ENCODE measurements at places on chromosomes 1 and 21. TPM values are rescaled to one million over a fixed set of nuclear protein-coding genes. Genes with fewer than 3 reads are reported as not detected.
A peak's percentile ranks its signal among the peaks of the same experiment; 100 is the strongest.

Gene GJB4
- not detected for polyA plus RNA-seq

Gene SLAMF8
- 24.2 TPM for polyA plus RNA-seq

Gene LY9
- 0.42 TPM for polyA plus RNA-seq

Gene SLC6A17
- polyA plus RNA-seq, result 1.4 TPM

Gene PROK1
- polyA plus RNA-seq, result 6.2 TPM

Gene MARK1
- 5.0 TPM for polyA plus RNA-seq

Gene BATF3
- 1.0 TPM for polyA plus RNA-seq

Gene CNST
- polyA plus RNA-seq, result 27.3 TPM

Gene GJC2
- polyA plus RNA-seq, result 2.1 TPM

- no peaks in the 10 kb centered on the region for H3K36me3 ChIP-seq
- H3K27ac ChIP-seq, result no peak overlapping the region
- no peak for DNase-seq
Observed at GRCh38 chr1:84985365-84985764, 11.5 kb downstream of the MCOLN2 start.

DNA sequence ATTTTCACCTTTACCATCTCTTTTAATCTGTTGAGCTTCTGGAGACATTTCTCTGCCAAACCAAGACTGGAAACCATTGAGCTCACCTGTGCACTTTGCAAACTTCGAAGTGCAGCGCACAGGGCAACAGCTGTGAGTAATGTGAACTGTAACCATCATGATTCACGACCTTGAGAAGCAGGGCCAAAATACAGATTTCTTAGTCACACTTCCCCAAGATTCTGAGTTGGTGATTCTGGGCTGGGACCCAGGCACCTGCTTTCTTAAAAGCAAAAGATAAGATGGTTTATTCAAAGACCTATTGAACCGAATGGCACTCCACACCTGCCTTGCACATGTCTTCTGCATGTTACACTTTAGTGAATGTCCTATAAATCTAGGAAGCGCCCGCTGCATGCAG lies 10.2 kb downstream of the AGTRAP start:
- H3K4me1 ChIP-seq, result peaks cover 16% of the 10 kb centered on the region
- no peaks in the 10 kb centered on the region for H3K27me3 ChIP-seq
- DNase-seq, result peak; percentile 69
- H3K4me3 ChIP-seq, result no peak overlapping the region
- H3K27ac ChIP-seq, result no peak overlapping the region

- no peaks in the 10 kb centered on the region for H3K27me3 ChIP-seq
- H3K36me3 ChIP-seq, result no peaks in the 10 kb centered on the region
- DNase-seq, result no peak
- H3K4me3 ChIP-seq, result no peak overlapping the region
- no peaks in the 10 kb centered on the region for H3K4me1 ChIP-seq
Observed at GRCh38 chr21:40706806-40707655, 139.9 kb downstream of the DSCAM start.

DNA sequence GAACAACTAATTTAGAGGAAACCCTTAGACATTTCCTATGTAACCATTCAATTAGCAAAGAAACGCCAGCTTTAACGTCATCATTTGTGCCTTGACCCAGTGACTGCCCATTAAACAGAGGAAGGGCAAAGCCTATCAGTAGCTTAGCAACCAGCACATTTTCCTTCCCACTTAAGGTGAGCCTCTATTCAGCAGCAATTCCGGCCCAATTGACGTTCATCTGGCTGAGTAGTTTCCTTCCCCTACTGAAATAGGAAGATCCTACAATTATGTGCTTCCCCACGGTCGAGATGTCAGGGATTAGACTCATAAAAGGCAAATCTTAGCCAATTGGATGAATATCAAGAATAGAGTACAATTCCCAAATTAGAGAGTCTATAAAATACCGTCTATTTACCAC lies 482.1 kb upstream of the ADAMTS5 start:
- DNase-seq, result peak; percentile 15
- H3K27me3 ChIP-seq, result no peaks in the 10 kb centered on the region
- no peaks in the 10 kb centered on the region for H3K36me3 ChIP-seq
- H3K4me3 ChIP-seq, result no peak overlapping the region
- H3K27ac ChIP-seq, result no peak overlapping the region

DNA sequence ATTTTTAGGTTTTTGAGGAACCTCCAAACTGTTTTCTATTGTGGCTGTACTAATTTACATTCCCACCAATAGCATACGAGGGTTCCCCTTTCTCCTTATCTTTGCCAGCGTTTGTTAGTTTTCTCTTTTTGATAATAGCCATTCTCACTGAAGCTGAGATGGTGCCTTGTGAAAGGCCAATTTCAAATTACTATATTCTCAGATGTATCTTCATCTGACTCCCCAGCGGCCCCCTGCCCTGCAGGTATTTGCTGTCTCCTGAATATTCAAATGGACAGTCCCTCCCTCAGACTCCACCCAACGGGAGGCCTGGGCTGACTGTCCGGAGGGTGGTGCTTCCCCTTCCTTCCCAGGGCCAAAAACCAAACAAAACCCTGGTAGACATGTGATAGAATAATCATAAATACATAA lies 33.5 kb upstream of the TARBP1 start:
- H3K27me3 ChIP-seq, result no peaks in the 10 kb centered on the region
- peaks cover 9% of the 10 kb centered on the region for H3K4me1 ChIP-seq
- H3K36me3 ChIP-seq, result no peaks in the 10 kb centered on the region
- no peak for DNase-seq
- no peak overlapping the region for H3K27ac ChIP-seq
- H3K4me3 ChIP-seq, result no peak overlapping the region

GRCh38 chr1:240797050-240797449 lies 185.1 kb upstream of the GREM2 start:
- no peaks in the 10 kb centered on the region for H3K27me3 ChIP-seq
- DNase-seq, result no peak
- H3K36me3 ChIP-seq, result no peaks in the 10 kb centered on the region

GRCh38 chr1:31170486-31170735 lies 69.3 kb downstream of the NKAIN1 start:
- no peaks in the 10 kb centered on the region for H3K4me1 ChIP-seq
- H3K4me3 ChIP-seq, result no peak overlapping the region
- no peaks in the 10 kb centered on the region for H3K27me3 ChIP-seq
- DNase-seq, result no peak

GRCh38 chr1:26072305-26072704 lies 4.9 kb upstream of the TRIM63 start:
- H3K27ac ChIP-seq, result no peak overlapping the region
- peaks cover 36% of the 10 kb centered on the region for H3K27me3 ChIP-seq
- H3K36me3 ChIP-seq, result no peaks in the 10 kb centered on the region
- no peak for DNase-seq

DNA sequence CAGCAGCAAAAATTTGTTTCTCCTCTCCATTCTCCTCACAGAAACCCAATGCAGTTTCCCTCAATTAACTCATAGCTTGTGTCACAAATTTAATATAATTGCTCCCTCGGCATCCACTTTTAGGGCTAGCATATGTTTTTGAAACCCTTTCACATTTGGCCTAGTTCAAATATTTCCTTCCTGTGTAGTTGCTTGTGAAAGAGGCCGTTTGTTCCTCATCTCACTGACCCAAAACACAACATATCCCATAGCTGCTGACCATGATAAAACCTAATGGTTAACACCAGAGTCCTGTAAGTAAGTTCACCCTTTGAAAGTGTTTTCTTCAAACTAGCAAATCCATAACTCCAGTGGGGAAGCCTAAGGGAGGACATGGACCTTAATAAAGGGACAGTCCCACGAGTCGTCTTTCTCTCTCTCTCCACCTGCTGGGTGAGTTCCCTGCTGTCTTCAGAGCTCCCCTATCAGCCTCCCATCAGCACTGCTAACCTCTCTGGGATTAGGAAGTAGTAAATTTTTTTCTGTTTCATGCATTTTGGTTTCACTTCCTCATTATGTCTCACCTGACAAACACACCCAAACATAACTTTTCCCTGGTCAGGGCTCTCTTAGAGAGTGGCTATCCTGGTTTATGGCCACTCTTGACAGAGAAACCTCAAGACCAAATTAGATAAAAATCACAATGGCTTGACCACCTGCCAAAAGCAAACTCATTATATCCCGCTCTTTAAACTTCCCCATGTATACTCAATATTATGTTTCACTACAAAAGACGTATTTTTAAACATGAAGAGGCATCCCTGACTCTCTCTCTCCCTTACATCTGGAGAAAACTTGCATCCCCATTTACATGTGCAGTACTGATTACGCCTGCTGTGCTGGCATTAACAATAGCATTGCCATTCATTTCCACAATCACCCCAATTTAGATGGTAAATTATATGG lies 177.7 kb upstream of the HP1BP3 start:
- H3K27me3 ChIP-seq, result no peaks in the 10 kb centered on the region
- no peaks in the 10 kb centered on the region for H3K4me1 ChIP-seq
- no peak for DNase-seq
- H3K4me3 ChIP-seq, result no peak overlapping the region

GRCh38 chr1:183806125-183806524 lies 1.2 kb downstream of the RGL1 start:
- DNase-seq, result no peak
- no peak overlapping the region for H3K4me3 ChIP-seq
- H3K4me1 ChIP-seq, result peaks cover 18% of the 10 kb centered on the region
- H3K36me3 ChIP-seq, result no peaks in the 10 kb centered on the region
- H3K27me3 ChIP-seq, result no peaks in the 10 kb centered on the region

DNA sequence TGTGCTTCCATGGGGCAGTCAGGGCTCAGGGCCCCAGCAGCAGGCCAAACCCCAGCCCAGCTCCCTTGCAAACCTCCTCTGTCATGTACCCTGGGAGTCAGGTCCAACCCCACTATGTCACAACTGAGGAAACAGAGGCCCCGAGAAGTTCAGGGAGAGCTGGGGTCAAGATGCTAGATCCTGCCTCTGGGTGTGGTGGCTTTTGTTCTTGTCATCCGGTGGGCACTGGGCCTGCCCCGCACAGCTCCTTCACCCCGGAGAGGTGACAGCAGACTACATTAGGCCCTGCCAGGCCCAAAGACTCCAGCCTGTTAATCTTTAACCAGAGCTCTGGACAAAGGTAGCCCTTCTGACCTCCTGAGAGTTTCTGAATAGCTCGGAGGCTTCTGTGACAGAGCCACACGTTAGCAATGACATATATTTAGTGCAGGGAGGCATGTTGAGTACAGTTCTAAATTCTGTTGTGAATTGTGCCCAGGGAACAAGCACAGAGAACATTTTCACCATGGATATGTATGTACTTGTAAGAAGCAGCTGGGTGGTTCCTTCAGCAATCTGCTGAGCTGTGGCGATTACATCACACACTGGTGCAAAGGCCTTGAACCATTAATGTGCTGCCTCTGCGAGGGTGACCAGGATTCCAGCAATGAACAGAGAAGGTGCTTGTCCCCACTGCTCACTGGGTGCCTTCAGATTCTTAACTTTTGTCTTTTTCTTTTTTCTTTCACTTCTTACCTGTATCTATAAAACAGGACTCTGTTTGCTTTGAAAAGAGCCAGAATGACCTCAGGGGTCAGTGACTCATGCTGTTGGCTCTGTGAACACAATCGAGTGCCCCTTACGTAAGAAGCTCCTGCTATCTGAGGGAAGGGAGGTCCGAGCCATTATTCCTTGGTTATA lies 102.8 kb downstream of the RHOU start:
- H3K36me3 ChIP-seq, result no peaks in the 10 kb centered on the region
- peaks cover 25% of the 10 kb centered on the region for H3K4me1 ChIP-seq
- peak; percentile 93 for DNase-seq
- H3K27ac ChIP-seq, result peak overlapping the region; percentile 55
- no peak overlapping the region for H3K4me3 ChIP-seq

GRCh38 chr1:1908506-1908791 lies 6.6 kb upstream of the CALML6 start:
- no peak for DNase-seq
- H3K4me3 ChIP-seq, result peak overlapping the region; percentile 76
- no peaks in the 10 kb centered on the region for H3K27me3 ChIP-seq
- no peaks in the 10 kb centered on the region for H3K36me3 ChIP-seq
- H3K27ac ChIP-seq, result peak overlapping the region; percentile 84
- peaks cover 5% of the 10 kb centered on the region for H3K4me1 ChIP-seq

- no peaks in the 10 kb centered on the region for H3K4me1 ChIP-seq
- no peak for DNase-seq
Observed at GRCh38 chr1:99297923-99298322, 33.6 kb downstream of the PLPPR4 start.

- no peak for DNase-seq
- no peak overlapping the region for H3K27ac ChIP-seq
- H3K4me1 ChIP-seq, result no peaks in the 10 kb centered on the region
- no peaks in the 10 kb centered on the region for H3K27me3 ChIP-seq
Observed at GRCh38 chr1:77876884-77877283, 11.5 kb upstream of the NEXN start.

- H3K4me3 ChIP-seq, result no peak overlapping the region
- H3K27ac ChIP-seq, result no peak overlapping the region
- DNase-seq, result no peak
- H3K27me3 ChIP-seq, result no peaks in the 10 kb centered on the region
- no peaks in the 10 kb centered on the region for H3K4me1 ChIP-seq
- no peaks in the 10 kb centered on the region for H3K36me3 ChIP-seq
Observed at GRCh38 chr1:171717062-171717718, 24.7 kb downstream of the VAMP4 start.

DNA sequence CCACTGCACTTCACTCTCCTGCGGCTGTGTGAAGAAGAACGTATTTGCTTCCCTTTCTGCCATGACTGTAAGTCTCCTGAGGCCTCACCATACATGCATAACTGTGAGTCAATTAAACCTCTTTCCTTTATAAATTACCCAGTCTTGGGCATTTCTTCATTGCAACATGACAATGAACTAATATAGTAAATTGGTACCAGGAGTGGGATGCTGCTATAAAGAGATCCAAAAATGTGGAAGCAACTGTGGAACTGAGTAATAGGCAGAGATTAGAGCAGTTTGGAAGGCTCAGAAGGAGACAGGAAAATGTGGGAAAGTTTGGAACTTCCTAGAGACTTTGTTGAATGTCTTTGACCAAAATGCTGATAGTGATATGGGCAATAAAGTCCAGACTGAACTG lies 1907.9 kb downstream of the MRPL39 start:
- H3K27ac ChIP-seq, result no peak overlapping the region
- no peak overlapping the region for H3K4me3 ChIP-seq
- no peaks in the 10 kb centered on the region for H3K4me1 ChIP-seq
- H3K36me3 ChIP-seq, result no peaks in the 10 kb centered on the region
- no peaks in the 10 kb centered on the region for H3K27me3 ChIP-seq

- H3K27ac ChIP-seq, result peak overlapping the region; percentile 99
- peaks cover 38% of the 10 kb centered on the region for H3K4me1 ChIP-seq
- H3K36me3 ChIP-seq, result no peaks in the 10 kb centered on the region
- no peak for DNase-seq
- H3K4me3 ChIP-seq, result no peak overlapping the region
Observed at GRCh38 chr1:17570228-17570627, 30.7 kb downstream of the ARHGEF10L start.

DNA sequence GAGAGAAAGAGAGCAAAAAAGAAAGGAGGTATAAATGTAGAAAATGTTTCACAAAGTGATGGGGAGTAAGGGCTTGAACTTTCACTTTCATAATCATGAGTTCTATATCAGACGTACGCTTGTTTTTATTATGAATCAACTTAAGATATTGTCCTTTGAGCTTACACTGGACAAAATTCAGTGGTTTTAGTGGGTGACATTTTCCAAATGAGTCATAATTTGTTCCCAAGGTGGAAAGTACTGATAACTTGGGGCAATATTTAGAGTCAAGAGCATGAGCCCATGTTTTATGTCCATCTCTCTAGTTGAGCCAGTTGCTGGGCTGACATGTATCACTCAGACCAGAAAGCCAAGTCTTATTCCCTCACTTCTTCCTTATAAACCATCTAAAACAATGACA lies 161.6 kb downstream of the CHRM3 start:
- no peaks in the 10 kb centered on the region for H3K4me1 ChIP-seq
- H3K36me3 ChIP-seq, result no peaks in the 10 kb centered on the region
- no peak for DNase-seq
- H3K27me3 ChIP-seq, result no peaks in the 10 kb centered on the region
- no peak overlapping the region for H3K27ac ChIP-seq

- H3K27me3 ChIP-seq, result no peaks in the 10 kb centered on the region
- peak overlapping the region; percentile 42 for H3K4me3 ChIP-seq
- H3K36me3 ChIP-seq, result peaks cover 27% of the 10 kb centered on the region
- H3K4me1 ChIP-seq, result peaks cover 44% of the 10 kb centered on the region
Observed at GRCh38 chr1:234610666-234611224, 767 bp upstream of the IRF2BP2 start.
